ENCODE measurements at places on chromosomes 12 and 14.

- no peak for DNase-seq
These were observed 11.7 kb upstream of the EML5 start for GRCh38 chr14:88804477-88804876.

GRCh38 chr12:48512855-48513254 is 12.6 kb upstream of the OR8S1 start:
- no peak for DNase-seq

DNA sequence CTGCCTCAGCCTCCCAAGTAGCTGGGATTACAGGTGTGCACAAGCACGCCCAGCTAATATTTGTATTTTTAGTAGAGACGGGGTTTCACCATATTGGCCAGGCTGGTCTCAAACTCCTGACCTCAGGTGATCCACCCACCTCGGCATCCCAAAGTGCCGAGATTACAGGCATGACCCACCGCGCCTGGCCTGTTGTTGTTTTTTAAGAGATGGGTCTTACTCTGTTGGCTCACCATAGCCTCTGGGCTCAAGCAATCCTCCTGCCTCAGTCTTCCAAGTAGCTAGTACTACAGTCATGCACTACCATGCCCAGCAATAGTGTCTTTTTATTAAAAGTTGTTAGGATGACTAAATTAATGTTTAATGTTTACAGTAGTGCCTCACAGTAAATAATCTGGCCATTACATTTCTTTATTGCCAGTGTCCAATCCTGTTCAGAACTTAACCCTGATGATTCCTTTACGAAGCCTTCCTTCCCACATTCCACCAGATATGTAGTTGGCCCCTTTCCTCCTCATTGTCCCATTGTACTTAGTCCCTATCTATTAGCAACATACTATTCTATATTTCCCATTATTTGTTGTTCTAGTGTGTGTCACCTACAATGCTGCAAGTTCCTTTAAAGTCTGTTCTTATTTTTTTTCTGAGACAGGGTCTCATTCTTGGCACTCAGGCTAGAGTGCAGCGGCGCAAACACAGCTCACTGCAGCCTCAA is 8.8 kb upstream of the SMARCC2 start:
- no peak for DNase-seq

DNA sequence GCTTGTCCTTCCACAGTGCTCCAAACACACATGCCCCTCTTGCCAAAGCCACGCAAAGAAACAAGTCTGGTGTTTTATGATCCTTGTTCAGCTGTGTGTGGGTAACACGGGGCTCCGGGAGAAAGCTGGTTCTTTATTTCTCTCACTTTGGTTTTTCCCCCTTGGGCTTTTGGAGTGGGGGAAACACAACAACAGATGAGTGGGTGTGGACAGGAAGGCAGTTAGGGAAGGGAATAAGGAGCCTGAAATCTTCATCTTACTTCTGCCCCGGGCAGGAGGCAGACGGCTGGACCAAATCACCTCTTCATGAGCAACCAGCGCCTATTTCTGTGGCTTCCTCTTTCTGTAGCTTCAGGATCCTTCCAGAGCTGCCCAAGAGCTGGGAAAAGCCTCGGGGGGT is 218.5 kb downstream of the PHETA1 start:
- no peak for DNase-seq

DNA sequence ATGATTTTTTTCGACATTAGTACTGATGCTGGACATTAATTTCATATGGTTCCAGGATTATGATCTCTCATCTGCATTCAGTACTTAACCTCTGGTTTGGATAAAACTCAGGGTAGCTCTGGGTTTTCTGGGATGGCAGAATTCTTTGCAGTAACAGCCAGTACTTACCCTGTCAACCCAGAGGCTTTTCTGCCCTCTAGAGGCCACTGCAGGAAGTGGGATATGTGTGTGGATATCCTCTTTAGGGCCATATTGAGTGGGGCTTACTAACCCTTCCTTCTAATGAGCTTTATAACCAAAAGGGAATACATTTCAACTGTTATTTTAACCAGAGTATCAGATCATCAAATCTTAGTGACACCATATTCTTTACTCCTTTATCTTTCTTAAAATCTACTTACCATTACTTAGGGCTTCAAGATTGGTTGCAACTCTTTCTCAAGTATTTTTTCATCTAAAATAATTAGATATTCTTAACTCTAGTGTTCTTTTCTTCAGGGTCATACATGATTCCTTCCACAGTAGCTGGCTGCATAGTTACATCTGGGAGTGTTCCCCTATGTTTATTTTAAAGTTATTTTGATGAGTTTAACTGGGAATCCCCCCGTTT is 488.0 kb upstream of the STXBP6 start:
- peak; percentile 63 for DNase-seq

Measured in hematopoietic multipotent progenitor cell treated with erythropoietin and hydrocortisone succinate and interleukin-3 and kit ligand, for 8 days (in vitro differentiated cells).